Breast epithelium (tissue), 4 donors: ENCODE measurements at places on chromosomes 7 and 10. TPM values are rescaled to one million over a fixed set of nuclear protein-coding genes. Genes with fewer than 3 reads are reported as not detected.

DNA sequence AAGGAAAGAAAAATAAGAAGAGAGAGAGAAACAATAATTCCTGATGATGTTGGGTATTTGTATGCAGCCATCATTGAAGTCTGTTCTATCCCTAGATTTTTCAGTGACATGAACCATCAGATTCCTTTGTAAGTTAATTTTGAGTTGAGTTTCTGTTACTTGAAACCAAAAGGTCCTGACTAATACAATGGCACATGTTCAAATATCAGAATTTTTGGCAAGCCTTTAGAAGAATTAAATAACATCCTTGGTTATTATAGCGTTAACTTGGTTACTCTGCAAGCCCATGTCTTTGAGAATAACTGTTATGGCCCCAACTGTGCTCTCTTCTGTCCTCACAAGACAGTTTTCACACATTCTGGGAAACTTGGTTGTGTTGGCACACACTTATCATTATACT, 66.5 kb downstream of the SYPL1 start:
- H3K36me3 ChIP-seq: no peaks in the 10 kb centered on the region
- DNase-seq: no peak
- H3K27me3 ChIP-seq: no peaks in the 10 kb centered on the region
- peaks cover under 1% of the 10 kb centered on the region for H3K4me1 ChIP-seq

- H3K36me3 ChIP-seq: no peaks in the 10 kb centered on the region
- no peaks in the 10 kb centered on the region for H3K27me3 ChIP-seq
- no peak overlapping the region for H3K4me3 ChIP-seq
- no peaks in the 10 kb centered on the region for H3K4me1 ChIP-seq
Observed at GRCh38 chr7:75920431-75921161, 5.6 kb downstream of the POR start.

Gene NKX6-2
- total RNA-seq: not detected

Gene HMX2
- total RNA-seq: not detected

- H3K36me3 ChIP-seq: no peaks in the 10 kb centered on the region
- H3K27me3 ChIP-seq: no peaks in the 10 kb centered on the region
- DNase-seq: peak; percentile 22
- H3K4me1 ChIP-seq: no peaks in the 10 kb centered on the region
Observed at GRCh38 chr10:123017421-123018165, 8.8 kb downstream of the ACADSB start.

- no peaks in the 10 kb centered on the region for H3K27me3 ChIP-seq
- H3K4me1 ChIP-seq: no peaks in the 10 kb centered on the region
- no peak overlapping the region for H3K27ac ChIP-seq
- no peak overlapping the region for H3K4me3 ChIP-seq
- peaks cover 5% of the 10 kb centered on the region for H3K36me3 ChIP-seq
Observed at GRCh38 chr10:100978121-100978900, 9.0 kb downstream of the MRPL43 start.

Gene STEAP4
- total RNA-seq: 73.1 TPM

Gene RSPH10B2
- total RNA-seq: not detected

DNA sequence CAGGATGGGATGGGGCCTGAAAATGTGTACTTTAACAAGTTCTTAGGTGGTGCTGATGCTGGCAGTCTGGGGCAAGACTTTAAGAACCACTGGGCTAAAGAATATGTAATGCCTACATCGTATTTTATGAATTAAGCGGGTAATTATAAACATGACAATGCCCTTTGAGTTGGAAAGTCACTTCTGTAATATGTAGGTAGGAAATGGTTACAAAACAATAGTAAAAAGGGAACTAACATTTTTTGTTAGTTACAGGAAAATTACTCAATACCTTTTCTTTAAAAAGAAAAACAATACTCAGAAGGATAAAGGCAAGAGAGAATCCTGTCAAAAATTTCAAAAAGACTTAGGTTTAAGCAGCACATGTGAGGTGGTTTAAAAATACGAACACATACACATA, 48.3 kb upstream of the STEAP4 start:
- H3K36me3 ChIP-seq: no peaks in the 10 kb centered on the region
- DNase-seq: no peak
- no peaks in the 10 kb centered on the region for H3K4me1 ChIP-seq
- no peaks in the 10 kb centered on the region for H3K27me3 ChIP-seq
- H3K4me3 ChIP-seq: no peak overlapping the region
- H3K27ac ChIP-seq: no peak overlapping the region

Gene PHKG1
- total RNA-seq: 2.6 TPM

Gene HOXA7
- 4.6 TPM for total RNA-seq

Gene PKD2L1
- total RNA-seq: not detected

- no peak overlapping the region for H3K4me3 ChIP-seq
- H3K27me3 ChIP-seq: no peaks in the 10 kb centered on the region
- H3K27ac ChIP-seq: no peak overlapping the region
- DNase-seq: no peak
- no peaks in the 10 kb centered on the region for H3K36me3 ChIP-seq
- H3K4me1 ChIP-seq: no peaks in the 10 kb centered on the region
Observed at GRCh38 chr7:128059143-128059988, 28.1 kb upstream of the LRRC4 start.

DNA sequence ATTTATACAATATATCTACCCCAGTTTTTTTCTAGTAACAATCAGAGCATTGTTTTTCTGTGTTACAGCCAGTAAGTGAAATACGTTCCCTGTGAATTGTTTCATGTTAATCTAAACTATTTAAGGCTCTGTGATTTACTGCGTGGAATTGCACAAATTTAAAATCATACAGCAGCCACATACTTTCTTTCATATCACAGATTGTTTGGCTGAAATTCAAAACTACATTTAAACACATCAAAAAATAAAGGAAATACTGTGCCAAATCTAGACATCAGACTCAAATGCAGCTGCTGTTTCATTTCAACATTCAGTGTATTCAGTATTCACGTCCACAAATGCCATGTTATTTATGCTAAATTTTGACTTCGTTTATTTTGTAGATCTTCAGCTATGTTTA, 242.6 kb upstream of the HGF start:
- H3K4me3 ChIP-seq: no peak overlapping the region
- H3K4me1 ChIP-seq: no peaks in the 10 kb centered on the region
- H3K27me3 ChIP-seq: no peaks in the 10 kb centered on the region
- no peaks in the 10 kb centered on the region for H3K36me3 ChIP-seq
- H3K27ac ChIP-seq: no peak overlapping the region
- no peak for DNase-seq

- no peaks in the 10 kb centered on the region for H3K27me3 ChIP-seq
- no peak overlapping the region for H3K4me3 ChIP-seq
- H3K4me1 ChIP-seq: peaks cover 3% of the 10 kb centered on the region
Observed at GRCh38 chr7:76328389-76328788, 25.9 kb downstream of the HSPB1 start.

DNA sequence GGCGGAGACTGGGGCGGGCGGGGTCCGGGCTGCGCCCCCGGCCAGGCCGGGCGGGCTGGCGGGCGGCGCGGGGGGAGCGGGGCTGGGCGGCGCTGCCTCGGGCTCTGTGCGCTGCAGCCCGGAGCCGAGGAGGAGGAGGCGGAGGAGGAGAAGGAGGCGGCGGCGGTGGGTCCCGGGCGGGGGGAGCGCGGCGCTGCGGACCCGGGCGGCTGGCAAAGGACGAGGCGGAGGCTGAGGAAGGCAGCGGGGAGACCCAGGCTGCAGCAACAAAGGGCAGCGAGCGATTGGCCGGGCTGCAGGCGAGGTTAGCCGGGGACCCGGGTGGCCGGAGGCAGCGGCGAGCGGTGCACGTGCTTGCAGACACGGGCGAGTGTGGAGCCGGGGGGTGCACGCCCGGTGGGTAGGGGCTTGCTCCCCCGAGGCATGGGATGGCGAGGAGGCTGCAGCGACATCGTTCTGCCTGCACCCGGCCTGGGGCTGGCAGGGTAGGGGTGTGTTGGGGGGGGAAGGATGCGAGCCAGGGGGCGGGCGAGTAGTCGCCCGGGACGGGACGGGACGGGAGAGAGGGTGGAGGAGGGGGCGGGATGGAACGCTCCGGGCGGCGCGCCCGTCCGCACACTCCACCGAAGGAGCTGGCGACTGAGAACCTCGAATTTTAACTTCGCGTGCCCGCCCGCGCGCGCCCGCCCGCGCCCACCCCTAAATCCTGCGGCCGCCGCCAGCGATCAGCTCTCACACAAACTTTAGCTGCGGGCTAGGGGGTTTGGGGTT, 844 bp upstream of the KAT6B start:
- H3K36me3 ChIP-seq: no peaks in the 10 kb centered on the region
- peak overlapping the region; percentile 82 for H3K4me3 ChIP-seq
- no peaks in the 10 kb centered on the region for H3K4me1 ChIP-seq
- no peak for DNase-seq
- H3K27ac ChIP-seq: peak overlapping the region; percentile 99
- H3K27me3 ChIP-seq: no peaks in the 10 kb centered on the region

DNA sequence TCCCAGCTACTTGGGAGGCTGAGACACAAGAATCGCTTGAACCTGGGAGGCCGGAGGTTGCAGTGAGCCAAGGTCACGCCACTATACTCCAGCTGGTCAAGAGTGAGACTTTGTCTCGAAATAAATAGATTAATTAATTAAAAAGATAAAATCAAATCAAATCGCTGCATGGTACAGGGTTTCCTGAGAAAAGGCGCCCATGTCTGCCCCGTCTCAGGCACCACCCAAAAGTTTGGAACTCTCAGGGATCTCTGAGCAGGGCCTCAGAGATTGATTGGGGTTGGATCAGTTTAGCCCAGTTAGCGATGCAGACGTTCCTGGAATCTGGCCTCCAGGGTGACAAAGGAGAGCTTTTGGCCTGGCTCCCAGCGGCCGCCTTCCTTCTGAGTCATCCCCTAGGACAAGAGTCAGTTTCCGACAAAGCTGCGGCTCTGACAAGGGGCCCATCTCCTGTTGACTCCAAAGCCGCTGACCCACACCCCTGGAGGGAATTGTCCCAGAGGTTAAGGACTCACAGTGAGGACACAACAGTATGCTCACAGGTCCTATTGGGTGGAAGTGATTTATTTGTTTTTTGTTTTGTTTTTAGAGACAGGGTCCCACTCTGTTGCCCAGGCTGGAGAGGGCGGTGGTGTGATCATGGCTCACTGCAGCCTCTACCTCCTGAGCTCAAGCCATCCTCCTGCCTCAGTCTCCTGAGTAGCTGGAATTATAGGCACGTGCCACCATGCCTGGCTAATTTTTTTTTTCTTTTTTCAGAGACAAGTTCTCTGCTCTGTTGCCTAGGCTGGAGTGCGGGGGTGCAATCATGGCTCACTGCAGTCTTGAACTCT, 6.8 kb downstream of the ORAI2 start:
- peak; percentile 72 for DNase-seq
- H3K27me3 ChIP-seq: no peaks in the 10 kb centered on the region
- no peak overlapping the region for H3K4me3 ChIP-seq

DNA sequence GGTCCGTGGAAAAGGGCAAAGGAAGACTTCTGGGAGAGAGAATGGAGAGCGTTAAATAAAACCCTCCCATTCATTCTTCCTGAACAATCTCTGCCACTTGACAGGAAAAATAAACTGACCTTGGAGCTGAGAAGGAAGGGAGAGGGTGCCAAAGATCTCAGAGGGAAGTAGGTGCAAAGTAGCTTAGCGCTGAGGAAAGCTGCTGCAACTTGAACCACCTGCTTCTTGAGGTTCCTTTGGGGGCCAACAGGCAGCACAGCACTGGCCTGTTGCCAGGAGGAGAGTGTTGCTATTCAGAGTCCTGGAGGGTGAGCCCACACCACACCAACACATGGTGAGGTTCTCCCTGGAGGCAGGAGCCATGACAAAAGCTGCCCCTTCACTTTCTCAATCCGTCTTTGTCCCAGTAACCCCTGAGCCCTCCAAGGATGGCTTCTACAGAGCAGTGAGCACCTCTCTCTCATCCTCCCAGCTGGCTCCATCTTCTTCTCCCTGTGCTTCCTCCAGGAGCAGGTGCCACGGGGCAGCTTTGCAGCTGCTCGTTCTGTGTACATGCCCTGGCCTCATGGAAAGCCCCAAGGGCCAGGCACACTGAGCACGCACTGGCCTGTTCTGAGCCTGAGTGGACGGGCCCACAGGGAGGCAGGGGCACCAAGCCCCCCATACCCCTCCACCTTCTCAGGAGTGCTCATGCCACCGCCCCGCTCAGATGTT, 101.3 kb downstream of the STRA8 start:
- no peaks in the 10 kb centered on the region for H3K27me3 ChIP-seq
- DNase-seq: no peak
- H3K27ac ChIP-seq: no peak overlapping the region
- H3K4me1 ChIP-seq: no peaks in the 10 kb centered on the region
- no peak overlapping the region for H3K4me3 ChIP-seq
- no peaks in the 10 kb centered on the region for H3K36me3 ChIP-seq

DNA sequence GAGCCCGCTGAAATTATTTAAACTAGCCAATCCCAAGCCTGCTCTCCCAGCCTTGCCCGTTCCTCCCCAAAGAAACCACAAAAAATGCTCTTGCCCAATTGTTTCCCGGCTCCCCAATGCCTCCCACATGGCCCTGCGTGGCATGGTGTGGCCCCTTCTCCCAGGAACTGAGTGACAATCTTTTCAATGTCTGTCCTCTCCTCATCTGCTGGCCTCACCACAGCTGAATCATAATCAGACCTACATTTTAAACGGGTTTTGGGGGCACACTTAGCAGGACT, 201.5 kb downstream of the PRPF18 start:
- H3K4me1 ChIP-seq: no peaks in the 10 kb centered on the region
- no peaks in the 10 kb centered on the region for H3K27me3 ChIP-seq
- H3K36me3 ChIP-seq: no peaks in the 10 kb centered on the region
- H3K27ac ChIP-seq: no peak overlapping the region
- no peak for DNase-seq

DNA sequence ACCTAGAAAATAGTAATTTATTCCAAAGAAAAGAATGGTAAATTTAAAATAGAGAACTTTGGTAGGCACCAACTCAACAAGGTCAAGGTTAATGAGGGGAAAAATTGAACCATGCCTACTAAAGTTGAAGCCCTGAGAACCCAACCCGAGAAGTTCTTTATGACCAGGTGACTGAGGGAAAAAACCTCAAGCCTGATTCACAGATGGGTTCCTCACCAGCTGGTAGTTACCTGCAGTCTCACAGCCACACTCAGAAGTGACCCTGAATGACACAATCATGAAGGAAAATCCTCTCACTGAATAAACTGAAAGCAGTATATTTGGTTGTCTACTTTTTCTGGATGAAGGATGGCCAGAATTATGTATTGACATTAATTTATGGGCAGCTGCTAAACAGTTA, 7.0 kb downstream of the C10orf67 start:
- H3K4me3 ChIP-seq: no peak overlapping the region
- no peaks in the 10 kb centered on the region for H3K4me1 ChIP-seq
- H3K27me3 ChIP-seq: no peaks in the 10 kb centered on the region
- no peak overlapping the region for H3K27ac ChIP-seq

GRCh38 chr7:88396295-88396947, 89.7 kb upstream of the STEAP4 start:
- no peaks in the 10 kb centered on the region for H3K27me3 ChIP-seq
- H3K4me1 ChIP-seq: no peaks in the 10 kb centered on the region
- no peak overlapping the region for H3K27ac ChIP-seq

Gene TUBAL3
- total RNA-seq: not detected

- H3K27me3 ChIP-seq: no peaks in the 10 kb centered on the region
- H3K36me3 ChIP-seq: no peaks in the 10 kb centered on the region
- DNase-seq: no peak
- H3K4me1 ChIP-seq: no peaks in the 10 kb centered on the region
- H3K4me3 ChIP-seq: no peak overlapping the region
- no peak overlapping the region for H3K27ac ChIP-seq
Observed at GRCh38 chr10:113329121-113329596, 223.7 kb upstream of the HABP2 start.

- no peaks in the 10 kb centered on the region for H3K36me3 ChIP-seq
- no peak overlapping the region for H3K4me3 ChIP-seq
- H3K27ac ChIP-seq: no peak overlapping the region
Observed at GRCh38 chr10:98456686-98457482, 10.1 kb upstream of the HPS1 start.
